ENCODE measurements at places on chromosomes 2 and 18.

DNA sequence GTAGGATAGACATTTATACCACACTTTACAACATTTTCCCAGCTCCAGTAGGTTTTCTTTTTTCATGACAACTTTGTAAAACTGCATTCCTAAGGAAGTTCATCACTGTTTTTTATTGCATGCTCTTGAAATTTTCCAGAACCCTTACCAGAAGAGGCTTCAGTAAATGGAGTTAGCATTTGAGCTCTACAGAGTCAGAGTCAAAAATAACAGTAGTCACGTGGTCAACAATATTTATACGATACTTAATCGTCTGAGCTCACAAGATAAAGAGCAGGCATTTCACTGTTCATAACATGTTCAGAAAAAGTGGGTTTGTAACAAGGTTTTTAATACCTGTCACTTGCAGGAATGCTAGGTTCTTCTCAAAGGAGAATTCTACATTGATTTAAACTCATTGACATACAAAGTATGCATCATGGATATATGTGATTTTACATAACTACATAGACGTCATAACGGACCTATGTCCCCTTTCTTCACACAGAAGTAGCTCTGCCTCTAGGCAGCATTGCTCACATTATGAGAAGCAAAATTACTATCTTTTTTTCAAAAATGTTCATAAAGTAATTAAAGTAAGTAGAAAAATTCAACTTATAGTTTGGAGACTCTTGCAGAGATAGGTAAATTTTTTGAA, 187.0 kb upstream of the COL3A1 start:
- DNase-seq = no peak

- no peak for DNase-seq
These were observed 663.1 kb downstream of the ERBB4 start for GRCh38 chr2:211875488-211875887.

- DNase-seq = no peak
These were observed 25.4 kb downstream of the VPS54 start for GRCh38 chr2:63993871-63994270.

GRCh38 chr2:199851883-199852282, 891 bp upstream of the FTCDNL1 start:
- no peak for DNase-seq

DNA sequence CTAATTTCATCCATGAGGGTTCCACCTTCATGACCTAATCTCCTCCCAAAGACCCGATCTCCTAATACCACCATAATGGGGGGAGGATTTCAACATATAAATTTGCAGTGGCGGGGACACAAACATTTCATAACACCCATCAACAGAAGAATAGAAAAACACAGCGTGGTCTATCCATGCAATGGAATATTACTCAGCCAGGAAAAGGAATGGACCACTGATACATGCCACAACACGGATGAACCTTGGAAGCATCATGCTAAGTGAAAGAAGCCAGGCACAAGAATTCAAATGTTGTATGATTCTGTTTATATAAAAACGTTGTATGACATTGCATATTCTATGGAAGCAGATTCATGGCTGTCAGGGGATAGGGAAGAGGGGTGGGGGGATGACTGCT, 2.7 kb downstream of the PRLH start:
- DNase-seq = no peak

DNA sequence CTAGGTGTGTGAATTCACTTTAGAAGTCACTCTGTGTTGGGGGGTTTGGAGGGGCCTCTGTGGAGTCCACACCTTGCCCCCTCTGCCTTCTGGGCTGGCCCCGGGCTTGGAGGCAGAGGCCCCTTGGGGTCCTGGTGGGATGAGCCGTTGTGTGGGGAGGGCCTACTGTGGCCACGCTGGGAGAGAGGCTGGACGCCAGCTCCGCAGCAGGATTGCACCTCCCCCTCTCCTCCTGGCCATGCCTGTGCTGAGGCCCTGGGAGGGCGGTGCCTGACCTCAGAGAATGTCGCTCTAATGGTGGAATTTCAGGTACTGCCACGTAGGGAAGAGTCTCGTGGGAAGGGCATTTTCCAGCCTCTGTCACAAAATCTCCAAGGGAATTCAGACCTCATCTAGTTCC, 237.0 kb downstream of the ATAD2B start:
- DNase-seq = no peak

DNA sequence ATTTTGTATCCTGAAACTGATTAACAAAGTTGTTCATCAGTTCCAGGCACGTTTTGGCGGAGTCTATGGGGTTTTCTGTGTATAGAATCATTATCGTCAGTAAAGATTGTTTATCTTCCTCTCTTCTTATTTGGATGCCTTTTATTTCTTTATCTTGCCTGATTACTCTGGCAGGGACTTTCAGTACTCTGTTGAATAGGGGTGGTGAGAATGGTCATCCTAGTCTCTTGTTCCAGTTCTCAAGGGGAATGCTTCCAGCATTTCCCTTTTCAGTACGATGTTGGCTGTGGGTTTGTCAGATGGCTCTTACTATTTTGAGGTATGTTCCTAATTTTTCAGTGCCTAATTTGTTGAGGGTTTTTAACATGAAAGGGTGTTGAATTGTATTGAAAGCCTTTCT, 14.0 kb upstream of the SPDYA start:
- no peak for DNase-seq

DNA sequence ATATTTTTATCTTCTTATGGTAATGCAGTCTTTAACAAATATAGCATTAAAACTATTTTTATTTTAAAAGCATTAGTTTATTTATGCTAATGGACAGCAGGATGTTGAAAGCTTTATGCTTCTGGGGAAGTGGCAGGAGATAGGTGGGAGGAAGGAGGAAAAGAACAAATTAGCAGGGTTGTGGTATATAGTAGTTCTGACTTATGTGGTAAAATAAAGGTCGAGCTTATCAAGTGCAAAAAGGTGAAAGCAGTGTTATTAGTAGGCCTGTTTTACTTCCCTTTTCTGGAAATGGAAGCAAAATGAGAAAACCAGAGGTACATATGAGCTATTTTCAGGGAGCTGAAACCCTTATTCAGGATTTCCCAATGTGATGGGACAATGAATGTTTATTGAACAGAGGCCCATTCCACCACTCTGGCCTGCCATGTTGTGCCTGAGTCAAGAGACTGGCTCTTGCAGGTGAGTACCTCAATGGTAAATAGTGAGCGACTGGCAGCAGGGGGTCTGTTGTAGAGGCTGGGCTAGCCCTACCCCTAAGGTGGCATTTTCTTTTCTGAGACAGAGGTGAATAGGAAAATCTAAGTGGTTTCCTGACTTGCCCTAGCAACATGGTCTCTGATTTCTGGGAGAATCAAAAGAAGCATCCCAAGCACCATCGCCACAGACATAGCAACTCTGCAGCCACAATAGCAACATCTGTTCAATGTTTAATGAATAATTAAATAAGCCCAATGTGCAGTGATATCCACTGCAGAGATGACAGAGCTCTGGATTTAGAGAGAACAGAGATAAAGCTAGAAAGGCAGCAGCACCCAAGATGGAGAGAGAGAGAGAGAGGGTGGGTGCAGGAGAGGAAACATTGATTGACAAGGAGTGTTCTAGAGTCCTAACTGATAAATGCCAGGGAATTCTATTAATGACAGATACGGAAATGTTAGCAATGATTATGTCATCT, 119.7 kb downstream of the UPP2 start:
- DNase-seq = no peak

DNA sequence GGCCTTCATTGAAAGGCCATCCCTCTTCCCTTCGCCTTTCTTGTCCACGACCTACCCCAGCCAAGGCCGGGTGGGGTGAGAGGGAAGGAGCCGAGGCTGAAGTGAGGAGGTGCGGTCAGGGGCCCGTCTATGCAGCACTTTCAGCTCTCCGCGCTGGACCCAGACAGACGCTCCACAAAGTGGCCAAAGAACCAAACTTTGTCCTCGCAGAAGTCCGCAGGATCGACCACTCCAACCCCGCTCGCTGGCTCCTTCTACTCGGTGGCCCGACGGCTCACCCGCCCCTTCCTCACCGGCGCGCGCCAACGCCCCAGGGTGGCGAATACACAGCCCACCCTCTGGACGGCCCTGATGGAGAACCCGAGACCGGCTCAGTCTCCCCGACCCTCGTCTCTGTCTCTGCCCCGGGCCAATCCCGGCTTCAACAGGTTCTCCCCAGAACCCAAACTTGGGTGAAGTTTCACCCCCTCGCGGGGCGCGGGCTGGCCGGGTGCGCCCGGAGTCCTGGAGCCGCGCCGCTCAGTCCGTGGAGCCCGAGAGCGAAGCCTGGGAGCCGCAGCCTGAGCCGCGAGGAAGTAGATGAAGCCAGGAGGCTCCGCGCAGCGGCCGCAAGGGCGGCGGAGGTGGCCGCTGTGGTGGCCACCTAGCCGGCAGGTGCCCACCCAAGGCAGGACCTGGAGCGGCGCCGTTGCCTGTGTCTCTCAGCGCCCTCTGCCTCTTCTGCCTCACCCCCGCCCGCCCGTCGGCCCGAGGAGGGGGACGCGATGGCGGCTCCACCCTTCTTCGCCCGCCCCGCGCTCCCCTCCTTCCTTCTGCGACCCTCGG, 26.7 kb upstream of the ALPP start:
- DNase-seq = no peak

- no peak for DNase-seq
These were observed 1460.4 kb upstream of the PIK3C3 start for GRCh38 chr18:40494603-40495002.

- no peak for DNase-seq
These were observed 844 bp downstream of the PROC start for GRCh38 chr2:127419112-127419430.

DNA sequence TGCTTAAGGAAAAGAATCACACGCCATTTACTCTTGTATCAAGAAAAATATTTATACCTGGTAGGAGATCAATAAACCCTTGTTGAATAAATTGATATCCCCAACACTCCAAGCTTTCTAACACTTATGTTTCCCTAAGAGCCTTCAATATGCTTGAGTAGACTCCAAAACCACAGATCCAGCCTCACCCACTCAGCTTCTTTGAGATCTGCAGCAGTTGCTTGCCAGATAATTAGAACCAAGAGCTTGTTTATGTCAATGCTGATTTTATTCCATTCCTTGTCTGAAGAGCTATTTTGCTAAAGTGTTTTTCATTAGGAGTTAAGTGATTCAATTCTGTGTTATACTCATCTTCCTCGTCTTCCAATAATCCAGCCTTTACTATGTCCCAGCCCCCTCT, 26.3 kb upstream of the CRIM1 start:
- DNase-seq = no peak

- no peak for DNase-seq
These were observed 328.7 kb upstream of the SALL3 start for GRCh38 chr18:78650926-78651325.

- no peak for DNase-seq
These were observed 163.1 kb upstream of the RGPD4 start for GRCh38 chr2:107663632-107664031.

- no peak for DNase-seq
These were observed 286.2 kb upstream of the TRIB2 start for GRCh38 chr2:12430407-12431133.

- DNase-seq = no peak
These were observed 93.9 kb upstream of the LGALSL start for GRCh38 chr2:64359892-64360657.

GRCh38 chr18:35029770-35030169, 11.4 kb upstream of the MAPRE2 start:
- no peak for DNase-seq

GRCh38 chr18:51069885-51070284, 39.9 kb downstream of the SMAD4 start:
- no peak for DNase-seq

- DNase-seq = no peak
These were observed 179.7 kb downstream of the ANAPC1 start for GRCh38 chr2:111704246-111704645.

DNA sequence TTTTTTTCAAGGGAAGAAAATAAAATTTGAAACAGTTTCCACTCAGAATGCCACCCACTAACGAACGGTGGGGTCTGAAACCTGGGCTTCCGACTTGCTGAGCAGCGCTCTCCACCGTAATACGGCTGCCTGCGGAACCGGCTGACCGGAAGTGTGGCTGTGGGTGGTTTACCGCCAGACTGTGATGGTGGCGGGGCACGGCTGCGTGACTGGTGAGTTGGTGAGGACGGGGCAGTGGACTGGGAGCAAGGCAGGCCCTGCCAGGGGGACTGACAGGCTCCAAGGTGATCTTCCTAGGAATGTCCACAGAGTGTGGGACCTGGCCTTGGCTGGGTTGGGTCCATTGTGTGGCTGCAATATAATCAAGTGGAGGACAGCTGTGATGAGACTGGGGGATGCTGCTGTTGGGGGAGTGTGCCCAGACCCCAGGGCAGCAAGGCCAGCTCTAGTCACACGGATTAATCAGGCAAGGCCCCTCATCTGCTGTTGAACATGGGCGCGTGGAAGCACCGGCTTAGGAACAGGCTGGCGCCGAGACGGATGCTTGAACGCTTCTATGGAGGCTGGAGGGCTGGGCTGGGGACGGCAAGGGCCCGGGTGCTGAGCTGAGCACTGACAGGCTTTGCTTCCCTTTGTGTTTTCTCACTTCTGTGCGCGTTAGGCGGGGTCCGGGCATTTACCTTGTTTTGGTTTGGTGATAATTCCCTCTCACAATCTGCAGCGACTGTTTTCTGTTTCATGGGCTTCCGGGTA, 357.7 kb upstream of the SPRED2 start:
- DNase-seq = no peak

DNA sequence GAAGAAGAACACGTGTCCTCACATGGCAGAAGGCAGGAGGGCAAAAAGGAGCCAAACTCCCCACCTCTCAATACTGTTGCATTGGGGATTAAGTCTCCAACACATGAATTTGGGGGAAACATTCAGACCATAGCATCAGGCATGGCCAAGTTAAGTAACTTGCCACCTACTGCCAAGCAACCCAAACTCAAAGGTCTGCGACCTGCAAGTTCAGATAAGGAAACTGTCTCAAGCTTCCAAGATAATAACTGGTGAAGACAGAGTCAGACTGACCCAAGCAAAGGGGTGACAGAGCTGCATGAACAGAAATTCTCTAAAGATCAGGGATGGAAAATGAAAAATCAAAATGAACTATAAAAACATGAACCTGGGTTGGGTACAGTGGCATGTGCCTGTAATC, 188.7 kb upstream of the SIX3 start:
- no peak for DNase-seq

- no peak for DNase-seq
These were observed 47.6 kb downstream of the PDCL3 start for GRCh38 chr2:100610381-100610831.

- no peak for DNase-seq
These were observed 495.3 kb downstream of the IRS1 start for GRCh38 chr2:226304308-226304707.

DNA sequence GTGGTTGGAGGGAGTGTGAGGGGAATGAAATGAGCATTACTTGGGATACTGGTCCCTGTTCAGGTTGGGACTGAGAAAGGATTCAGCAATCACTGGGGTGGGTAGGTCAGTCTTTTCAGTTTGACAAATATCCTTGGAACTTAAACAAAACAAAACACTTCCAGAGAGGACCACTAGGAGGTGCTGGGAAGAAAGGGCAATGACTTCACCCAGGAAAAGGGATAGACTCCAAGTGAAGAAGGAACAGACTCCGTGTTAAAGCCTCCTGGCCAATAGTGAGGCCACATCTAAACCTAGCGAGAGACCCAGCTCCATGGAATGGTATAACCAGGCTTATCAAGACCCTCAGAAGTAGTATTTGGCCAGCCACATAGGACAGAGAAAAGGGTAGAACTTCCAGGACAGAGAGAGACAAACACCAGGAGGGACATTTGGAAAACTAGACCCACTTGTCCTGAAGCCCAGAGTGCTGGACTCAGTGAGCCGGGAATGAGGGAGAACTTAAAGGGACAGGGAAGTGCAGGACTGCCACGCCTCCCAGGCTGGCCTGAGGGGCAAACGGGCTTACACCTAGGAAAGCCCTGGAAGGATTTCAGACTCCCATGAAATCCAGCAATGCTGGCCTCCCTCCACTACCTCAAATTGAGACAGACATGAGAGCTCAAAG, 19.6 kb upstream of the KCNG3 start:
- no peak for DNase-seq

- no peak for DNase-seq
These were observed 677.0 kb upstream of the FANCL start for GRCh38 chr2:58918141-58918540.

All from hematopoietic multipotent progenitor cell treated with erythropoietin and hydrocortisone succinate and interleukin-3 and kit ligand, for 15 days (in vitro differentiated cells).